Parietal lobe (tissue), 2 donors: ENCODE measurements at places on chromosomes 12 and 14. TPM values are rescaled to one million over a fixed set of nuclear protein-coding genes. Genes with fewer than 3 reads are reported as not detected.

The NAV3 gene
- 329 TPM for total RNA-seq

The SYT10 gene
- total RNA-seq = 1.3 TPM

The STAC3 gene
- 0.94 TPM for total RNA-seq

The AQP6 gene
- total RNA-seq = 0.31 TPM

The SLC38A4 gene
- total RNA-seq = 0.63 TPM

The FRS2 gene
- total RNA-seq = 83.3 TPM

The SYCP3 gene
- total RNA-seq = 1.3 TPM

The ALDH6A1 gene
- 32.2 TPM for total RNA-seq

The SLC16A7 gene
- total RNA-seq = 38.2 TPM

The OTOGL gene
- total RNA-seq = 0.31 TPM

The HCFC2 gene
- total RNA-seq = 82.0 TPM

The RPS6KL1 gene
- 47.0 TPM for total RNA-seq

The ZBTB25 gene
- total RNA-seq = 21.0 TPM

The PLEKHH1 gene
- total RNA-seq = 37.2 TPM

The ACOT6 gene
- total RNA-seq = not detected

The PLD4 gene
- 2.5 TPM for total RNA-seq

The GPR137C gene
- 33.2 TPM for total RNA-seq

The BIN2 gene
- 0.63 TPM for total RNA-seq

The MANSC4 gene
- 0.63 TPM for total RNA-seq

The CD163 gene
- total RNA-seq = 0.94 TPM

The VRTN gene
- total RNA-seq = not detected

The TBX5 gene
- total RNA-seq = not detected

The FAM186B gene
- not detected for total RNA-seq
